Hair follicle dermal papilla cell (primary cell): ENCODE measurements at places on chromosomes 4 and X. TPM values are rescaled to one million over a fixed set of nuclear protein-coding genes. Genes with fewer than 3 reads are reported as not detected.

ASB12 gene
- total RNA-seq, result 0.16 TPM in 1 of 2 replicates, not detected in the other

DCAF12L2 gene
- 1.2 and 3.7 TPM in 2 replicates for total RNA-seq

PCDH10 gene
- total RNA-seq, result 7.5 and 9.8 TPM in 2 replicates

RNF175 gene
- 0.61 and 3.7 TPM in 2 replicates for total RNA-seq

PABPC5 gene
- 3.4 and 4.1 TPM in 2 replicates for total RNA-seq

POF1B gene
- not detected in 2 replicates for total RNA-seq

IGSF1 gene
- total RNA-seq, result not detected in 2 replicates

PSAPL1 gene
- not detected in 2 replicates for total RNA-seq

RENBP gene
- total RNA-seq, result 5.5 and 6.2 TPM in 2 replicates

OPRPN gene
- not detected in 2 replicates for total RNA-seq

MXRA5 gene
- total RNA-seq, result 101 and 148 TPM in 2 replicates

GASK1B gene
- 37.8 and 52.7 TPM in 2 replicates for total RNA-seq

GAB3 gene
- total RNA-seq, result 0.12 and 0.65 TPM in 2 replicates

MID1 gene
- total RNA-seq, result 8.5 and 12.8 TPM in 2 replicates

CXCL11 gene
- total RNA-seq, result not detected in 2 replicates

STARD8 gene
- total RNA-seq, result 5.0 and 8.0 TPM in 2 replicates

AKAP4 gene
- not detected in 2 replicates for total RNA-seq

ATP1B4 gene
- not detected in 2 replicates for total RNA-seq

AGTR2 gene
- total RNA-seq, result not detected in 2 replicates

CSN1S1 gene
- total RNA-seq, result not detected in 2 replicates

AKAP14 gene
- not detected in 2 replicates for total RNA-seq
